ENCODE measurements at places on chromosomes 1 and 21.

DNA sequence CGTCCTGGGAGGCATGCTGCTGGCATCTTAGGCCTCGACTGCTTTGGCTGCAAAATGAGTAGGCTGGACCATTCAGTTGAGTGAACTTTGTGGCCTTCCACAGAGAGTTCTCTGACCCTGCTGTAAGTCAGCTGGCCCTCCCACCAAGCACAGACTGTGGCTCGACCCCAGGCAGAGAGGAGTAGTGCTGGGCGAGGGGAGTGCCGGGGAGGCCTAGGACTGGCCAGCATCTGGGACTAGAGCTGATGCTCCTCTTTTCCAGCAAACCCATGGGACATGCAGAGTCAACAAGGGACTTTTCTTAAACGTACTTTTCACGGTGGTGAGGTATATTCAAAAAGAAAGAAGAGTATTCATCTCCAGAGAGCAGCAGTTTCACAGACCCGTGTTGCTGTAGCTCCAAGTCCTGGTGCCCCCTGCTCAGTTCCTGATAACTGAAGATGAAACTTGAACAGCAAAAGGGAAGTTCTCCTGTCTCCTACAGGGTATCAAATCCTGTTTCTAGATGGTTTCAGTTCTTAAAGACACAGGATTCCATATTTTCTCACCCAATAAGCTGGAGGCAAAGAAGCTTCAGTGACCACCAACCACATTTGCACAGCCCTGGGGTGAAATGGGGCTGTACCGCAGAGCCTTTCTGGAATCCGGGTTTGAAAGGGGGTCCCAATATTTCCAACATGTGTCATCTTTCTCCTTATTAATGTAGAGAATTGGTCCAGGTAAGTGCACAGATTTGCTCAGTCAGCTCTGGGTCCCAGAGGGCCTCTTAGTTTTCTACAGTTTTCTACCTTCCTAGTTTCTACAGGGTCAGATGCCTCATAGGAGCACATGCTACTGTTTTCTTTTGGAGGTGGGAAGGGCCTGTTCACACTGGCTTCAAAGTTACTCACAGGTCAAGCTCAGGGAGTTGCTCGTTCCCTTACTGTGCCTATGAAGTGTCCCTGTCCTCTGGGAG lies 20.9 kb downstream of the BATF3 start:
- DNase-seq = no peak

- no peak for DNase-seq
These were observed 20.0 kb downstream of the TMEM81 start for GRCh38 chr1:205064301-205064700.

- DNase-seq = no peak
These were observed 35.8 kb upstream of the HIVEP3 start for GRCh38 chr1:41954533-41954944.

DNA sequence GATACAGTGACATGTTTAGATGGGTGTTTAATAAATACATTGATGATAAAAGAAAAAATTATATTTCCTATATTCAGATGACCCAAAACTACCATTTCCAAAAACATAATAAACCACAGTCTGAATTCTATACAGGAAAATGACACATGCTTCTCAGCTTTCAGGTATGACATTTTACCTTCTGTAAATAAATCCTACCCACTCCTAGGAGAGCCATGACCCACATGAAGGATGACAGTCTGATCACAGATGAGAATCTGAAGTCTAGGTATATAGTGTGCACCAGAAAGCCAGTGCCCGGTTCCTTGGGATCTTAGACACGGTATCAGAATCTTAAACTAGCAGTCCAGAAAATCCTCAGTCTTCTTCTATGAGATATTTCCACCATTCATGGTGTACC lies 3.7 kb upstream of the GJA9 start:
- no peak for DNase-seq

GRCh38 chr1:157862114-157863070 lies 20.8 kb upstream of the CD5L start:
- no peak for DNase-seq
